Uterus (tissue), 4 donors: ENCODE measurements at places on chromosomes 12 and 14.
A peak's percentile ranks its signal among the peaks of the same experiment; 100 is the strongest.

- no peaks in the 10 kb centered on the region for H3K4me1 ChIP-seq
- DNase-seq: no peak
- no peaks in the 10 kb centered on the region for H3K27me3 ChIP-seq
- no peak overlapping the region for H3K4me3 ChIP-seq
These were observed 52.5 kb downstream of the KIAA0586 start for GRCh38 chr14:58479975-58480374.

GRCh38 chr12:71710276-71711125 is 24.6 kb downstream of the TMEM19 start:
- no peaks in the 10 kb centered on the region for H3K27me3 ChIP-seq
- DNase-seq: no peak
- H3K4me1 ChIP-seq: no peaks in the 10 kb centered on the region

DNA sequence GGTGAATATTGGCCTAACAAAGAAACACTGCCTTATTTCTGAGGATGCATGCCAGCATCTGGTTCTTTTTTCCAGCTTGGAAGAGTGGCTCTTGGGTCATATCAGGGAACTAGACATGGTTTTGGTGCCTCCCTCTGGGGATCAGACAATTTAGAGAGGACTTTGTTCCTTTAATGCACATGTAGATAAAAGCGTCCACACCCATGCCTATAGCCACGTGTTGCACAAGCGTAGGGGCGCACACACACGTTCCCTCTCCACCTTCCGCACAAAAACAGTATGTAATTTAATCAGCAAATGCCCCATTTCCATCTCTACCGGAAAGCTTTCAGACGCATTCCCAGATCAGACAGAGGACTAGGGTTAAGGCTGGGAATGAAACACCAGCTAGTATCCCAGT is 61.7 kb upstream of the RIC8B start:
- H3K27ac ChIP-seq: no peak overlapping the region
- H3K36me3 ChIP-seq: no peaks in the 10 kb centered on the region
- no peaks in the 10 kb centered on the region for H3K27me3 ChIP-seq
- no peak overlapping the region for H3K4me3 ChIP-seq

- DNase-seq: no peak
- no peak overlapping the region for H3K4me3 ChIP-seq
- no peaks in the 10 kb centered on the region for H3K4me1 ChIP-seq
- H3K27me3 ChIP-seq: no peaks in the 10 kb centered on the region
- H3K36me3 ChIP-seq: no peaks in the 10 kb centered on the region
These were observed 106.1 kb upstream of the RFLNA start for GRCh38 chr12:124188561-124189405.

- no peak for DNase-seq
- no peak overlapping the region for H3K4me3 ChIP-seq
- no peaks in the 10 kb centered on the region for H3K27me3 ChIP-seq
- H3K36me3 ChIP-seq: no peaks in the 10 kb centered on the region
- H3K4me1 ChIP-seq: no peaks in the 10 kb centered on the region
- H3K27ac ChIP-seq: no peak overlapping the region
These were observed 53.2 kb upstream of the ESRRB start for GRCh38 chr14:76322594-76323220.

- no peaks in the 10 kb centered on the region for H3K4me1 ChIP-seq
- H3K27me3 ChIP-seq: no peaks in the 10 kb centered on the region
- DNase-seq: peak; percentile 35
These were observed 40.1 kb downstream of the VWF start for GRCh38 chr12:6084261-6084968.

DNA sequence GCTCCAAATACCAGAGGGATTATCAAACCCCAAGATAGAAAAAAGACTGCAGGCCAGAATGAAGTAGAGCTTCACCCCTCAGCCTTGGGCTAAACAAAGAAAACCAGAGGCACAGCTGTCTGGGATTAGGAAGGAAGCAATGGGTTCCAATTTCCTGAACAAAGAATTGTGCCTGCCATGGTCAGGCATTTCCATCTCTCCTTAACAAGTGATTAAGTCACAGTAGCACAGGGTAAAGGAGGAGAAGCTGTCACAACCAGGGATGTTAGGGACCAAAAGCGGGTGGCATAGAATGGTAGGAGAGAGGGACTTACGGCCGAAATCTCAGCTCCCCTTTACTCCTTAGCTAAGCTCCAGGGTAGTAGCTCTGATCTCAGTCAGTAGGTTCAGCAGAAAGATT is 33.9 kb downstream of the SPTLC2 start:
- no peaks in the 10 kb centered on the region for H3K4me1 ChIP-seq
- no peak overlapping the region for H3K4me3 ChIP-seq
- H3K36me3 ChIP-seq: no peaks in the 10 kb centered on the region
- no peaks in the 10 kb centered on the region for H3K27me3 ChIP-seq
- no peak for DNase-seq

GRCh38 chr14:35285168-35286002 is 6.8 kb upstream of the PSMA6 start:
- no peaks in the 10 kb centered on the region for H3K36me3 ChIP-seq
- H3K27me3 ChIP-seq: no peaks in the 10 kb centered on the region
- no peak overlapping the region for H3K27ac ChIP-seq
- DNase-seq: no peak

DNA sequence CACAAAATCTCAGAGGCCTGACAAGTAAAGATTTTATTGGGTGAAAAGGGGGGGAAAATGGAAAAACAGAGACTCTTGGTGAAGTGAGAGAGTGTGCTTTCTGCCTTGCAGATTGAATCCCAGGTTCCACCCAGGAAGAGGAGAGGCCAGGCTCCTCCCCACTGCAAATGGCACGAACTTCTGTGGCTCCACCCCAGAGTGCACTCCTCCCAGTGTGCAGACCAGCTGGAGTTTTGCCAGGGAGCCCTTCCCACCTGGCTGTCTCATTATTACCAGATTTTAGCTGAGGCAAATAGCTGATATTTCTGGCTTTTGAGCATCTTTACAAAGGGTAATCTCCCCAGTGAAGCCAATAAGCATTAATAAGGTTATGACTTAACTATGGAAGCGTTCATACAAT is 51.9 kb downstream of the TESPA1 start:
- no peak overlapping the region for H3K27ac ChIP-seq
- no peak for DNase-seq
- no peaks in the 10 kb centered on the region for H3K4me1 ChIP-seq

GRCh38 chr12:117836999-117837736 is 131.6 kb downstream of the KSR2 start:
- no peak overlapping the region for H3K4me3 ChIP-seq
- DNase-seq: peak; percentile 45
- no peaks in the 10 kb centered on the region for H3K4me1 ChIP-seq
- H3K36me3 ChIP-seq: no peaks in the 10 kb centered on the region
- H3K27ac ChIP-seq: no peak overlapping the region

GRCh38 chr12:46127656-46128055 is 137.3 kb upstream of the SCAF11 start:
- no peak overlapping the region for H3K4me3 ChIP-seq
- no peaks in the 10 kb centered on the region for H3K27me3 ChIP-seq
- H3K36me3 ChIP-seq: no peaks in the 10 kb centered on the region
- no peaks in the 10 kb centered on the region for H3K4me1 ChIP-seq
- DNase-seq: no peak

- DNase-seq: no peak
- no peaks in the 10 kb centered on the region for H3K4me1 ChIP-seq
- no peak overlapping the region for H3K27ac ChIP-seq
- H3K27me3 ChIP-seq: no peaks in the 10 kb centered on the region
- H3K4me3 ChIP-seq: no peak overlapping the region
- H3K36me3 ChIP-seq: no peaks in the 10 kb centered on the region
These were observed 455.5 kb downstream of the AEBP2 start for GRCh38 chr12:19894803-19895202.

DNA sequence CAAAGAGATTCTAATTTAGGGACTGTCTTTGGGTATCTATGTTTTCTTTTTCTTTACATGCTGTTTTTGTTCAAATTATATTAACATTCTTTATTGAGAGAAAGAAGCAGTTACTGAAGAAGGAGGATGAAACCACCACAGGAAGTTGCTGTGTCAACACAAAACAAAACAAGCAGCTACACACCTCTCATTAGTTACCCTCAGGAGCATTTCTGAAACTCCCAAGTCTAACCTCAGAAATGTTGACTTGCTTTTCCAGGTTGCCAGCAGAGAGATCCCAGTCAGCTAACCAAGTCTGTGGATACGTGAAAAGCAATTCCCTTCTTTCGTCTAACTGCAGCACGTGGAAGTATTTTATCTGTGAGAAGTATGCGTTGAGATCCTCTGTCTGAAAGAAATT is 33.5 kb downstream of the CLEC1A start:
- H3K4me3 ChIP-seq: no peak overlapping the region
- DNase-seq: no peak
- H3K27me3 ChIP-seq: no peaks in the 10 kb centered on the region
- H3K27ac ChIP-seq: no peak overlapping the region

DNA sequence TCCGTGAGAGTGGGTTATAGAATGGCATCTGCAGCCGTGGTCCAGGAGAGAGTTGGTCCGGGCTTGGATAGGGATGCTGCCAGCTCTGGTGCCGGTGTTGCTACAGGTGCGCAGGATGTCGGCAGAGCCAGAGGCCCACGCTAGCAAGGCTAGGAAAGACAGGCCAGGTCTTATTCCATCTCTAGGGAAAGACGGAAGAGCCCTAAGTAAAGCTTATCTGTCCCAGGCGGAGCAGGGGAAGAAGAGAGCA is 485 bp upstream of the PSME1 start:
- no peak for DNase-seq
- H3K4me1 ChIP-seq: peaks cover 7% of the 10 kb centered on the region
- H3K27ac ChIP-seq: peak overlapping the region; percentile 95
